ENCODE measurements at places on chromosomes 1 and 21.

DNA sequence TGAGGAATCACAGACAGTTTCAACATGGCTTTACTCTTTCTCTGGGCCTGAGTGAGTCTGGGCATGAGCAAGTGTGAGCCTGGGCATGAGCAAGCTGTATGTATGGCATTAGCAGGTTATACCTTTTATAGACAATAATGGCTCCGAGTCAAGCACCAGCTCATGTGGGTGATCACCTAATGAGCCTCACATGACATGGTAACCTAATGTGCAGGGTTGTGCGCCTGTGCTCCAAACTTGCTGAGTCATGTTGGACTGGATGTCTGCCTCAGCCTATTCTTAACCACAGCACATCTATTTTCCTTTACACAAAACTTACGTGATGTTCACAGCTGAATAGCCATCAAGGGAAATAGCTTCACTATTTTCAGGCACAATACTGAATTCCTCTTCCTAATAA is 236.2 kb upstream of the NRIP1 start:
- DNase-seq, result no peak

- no peak for DNase-seq
Measured at GRCh38 chr1:234409328-234409727, 36.1 kb downstream of the COA6 start.

DNA sequence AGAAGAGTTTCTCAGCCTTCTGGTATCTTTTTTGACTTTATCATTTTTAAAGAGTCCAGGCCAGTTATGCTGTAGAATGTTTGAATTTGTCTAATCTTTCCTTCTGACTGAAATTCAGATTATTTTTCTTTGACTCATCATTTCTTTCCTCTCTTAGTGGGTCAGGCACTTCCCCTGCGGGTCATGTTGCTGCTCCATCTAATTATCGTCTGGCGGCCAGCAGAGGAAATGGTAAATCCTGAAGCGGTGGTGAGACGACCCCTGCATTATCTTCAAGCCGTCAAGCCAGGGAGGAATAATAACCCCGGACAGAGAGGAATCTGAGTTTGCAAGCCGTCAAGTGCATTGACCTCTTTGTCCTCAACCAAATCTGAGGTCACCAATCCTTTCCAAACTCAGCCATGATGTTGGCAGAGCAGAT is 102.1 kb downstream of the ADSS2 start:
- DNase-seq, result no peak

DNA sequence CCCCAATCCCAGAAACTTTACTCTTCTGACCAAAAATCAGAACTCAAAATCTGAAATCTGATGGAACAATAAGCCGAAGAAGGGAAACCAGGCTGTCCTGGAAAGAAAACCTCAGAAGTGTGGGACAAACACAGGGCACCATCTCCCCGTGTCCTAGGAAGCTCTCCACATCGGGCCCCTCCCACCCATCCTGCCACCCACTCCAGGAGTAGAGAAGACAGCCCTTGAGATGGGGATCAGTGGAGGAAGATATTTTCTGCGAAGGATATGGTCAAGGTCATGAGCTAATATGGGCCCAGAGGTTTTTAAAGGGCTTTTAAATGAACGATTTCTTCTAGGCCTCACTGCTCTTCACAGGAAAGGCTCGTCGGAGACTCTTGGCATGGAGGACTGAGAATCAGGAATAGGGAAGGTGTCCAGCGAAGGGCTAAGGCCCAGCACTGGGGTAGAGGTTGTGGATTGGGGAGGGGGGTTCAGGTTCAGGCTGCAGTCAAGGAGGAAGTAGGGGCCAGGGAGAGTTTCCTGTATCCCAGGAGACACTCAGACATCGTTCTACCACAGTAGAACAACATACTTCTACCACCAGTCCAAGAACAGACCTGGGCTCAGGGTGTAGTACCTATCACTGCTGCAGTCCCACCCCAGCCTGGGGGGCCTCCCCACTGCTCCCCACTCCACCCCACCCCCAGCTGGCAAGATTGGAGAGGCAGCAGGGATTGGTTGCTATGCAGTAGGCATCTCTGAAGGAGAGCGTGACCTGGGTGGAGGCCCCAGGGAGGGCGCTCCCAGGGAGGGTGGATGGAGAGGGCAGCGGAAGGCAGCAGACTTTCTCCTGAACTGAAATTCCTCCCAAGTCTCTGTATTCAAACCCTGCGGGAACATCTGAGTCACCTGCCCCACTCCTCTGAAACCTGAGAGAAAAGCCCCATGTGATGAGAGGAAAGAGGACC is 1.2 kb upstream of the S100A5 start:
- DNase-seq, result no peak

GRCh38 chr21:27476696-27477095 is 509.8 kb upstream of the ADAMTS5 start:
- DNase-seq, result no peak

DNA sequence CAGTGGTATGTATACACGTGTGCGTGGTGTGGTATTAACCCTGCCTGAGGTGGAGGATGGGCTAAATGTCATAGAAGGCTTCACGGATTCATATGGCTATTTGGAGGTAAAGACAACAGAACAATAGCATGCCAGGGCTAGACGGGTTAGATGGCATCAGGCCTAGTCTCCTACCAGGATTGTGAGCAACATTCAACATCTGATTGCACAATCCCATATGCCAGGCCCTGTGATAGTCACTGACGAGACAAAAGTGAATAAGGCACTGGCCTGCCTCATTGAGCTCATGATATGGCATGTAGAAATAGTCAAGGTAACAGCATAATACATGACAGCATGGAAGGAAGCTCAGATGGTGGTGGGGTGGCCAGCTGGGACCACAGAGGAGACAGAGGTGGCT is 167.1 kb upstream of the BEND5 start:
- no peak for DNase-seq

DNA sequence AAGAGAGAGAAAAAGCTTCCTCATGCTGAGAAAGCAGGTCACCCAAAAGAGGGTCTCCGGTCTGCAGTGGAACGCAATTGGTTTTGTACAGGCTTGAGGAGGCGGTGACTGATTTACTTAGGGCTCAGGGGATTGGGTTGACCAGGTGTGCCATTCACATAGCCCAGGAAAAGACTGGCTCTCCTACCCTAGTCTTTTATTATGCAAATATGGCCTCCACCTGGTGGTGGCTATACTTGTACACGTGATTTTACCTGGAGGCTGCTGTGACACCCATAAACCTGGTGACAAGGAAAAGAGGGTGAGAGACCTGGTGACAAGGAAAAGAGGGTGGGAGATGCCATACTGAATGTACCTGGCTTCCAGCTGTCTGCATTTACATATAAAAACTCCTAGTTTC is 49.9 kb downstream of the DNTTIP2 start:
- no peak for DNase-seq
